ENCODE measurements at places on chromosomes 11 and 22.

GRCh38 chr11:107180236-107180635 lies 162.0 kb upstream of the GUCY1A2 start:
- DNase-seq = no peak

DNA sequence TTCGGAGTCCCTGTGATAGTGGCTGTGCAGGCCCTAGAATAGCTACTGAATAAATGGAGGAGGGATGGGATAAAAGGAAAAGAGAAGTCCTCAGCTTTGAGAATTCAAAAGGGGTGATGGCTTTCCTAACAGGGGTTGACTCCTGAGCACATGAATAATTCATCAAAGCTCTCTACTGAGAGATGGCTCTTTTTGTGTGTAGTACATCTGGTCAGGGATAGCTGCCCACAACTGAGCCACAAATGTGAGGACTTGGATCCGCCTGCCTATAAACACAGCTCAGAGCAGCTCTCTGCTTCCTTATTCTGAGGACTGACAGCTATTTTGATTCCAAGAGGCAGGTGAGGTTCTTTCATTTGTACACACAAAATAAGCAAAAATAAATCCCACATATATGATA lies 82.3 kb downstream of the USP35 start:
- no peak for DNase-seq

GRCh38 chr11:118615976-118616371 lies 8.6 kb downstream of the PHLDB1 start:
- DNase-seq = no peak

GRCh38 chr11:119643212-119643875 lies 85.7 kb downstream of the NECTIN1 start:
- DNase-seq = no peak

DNA sequence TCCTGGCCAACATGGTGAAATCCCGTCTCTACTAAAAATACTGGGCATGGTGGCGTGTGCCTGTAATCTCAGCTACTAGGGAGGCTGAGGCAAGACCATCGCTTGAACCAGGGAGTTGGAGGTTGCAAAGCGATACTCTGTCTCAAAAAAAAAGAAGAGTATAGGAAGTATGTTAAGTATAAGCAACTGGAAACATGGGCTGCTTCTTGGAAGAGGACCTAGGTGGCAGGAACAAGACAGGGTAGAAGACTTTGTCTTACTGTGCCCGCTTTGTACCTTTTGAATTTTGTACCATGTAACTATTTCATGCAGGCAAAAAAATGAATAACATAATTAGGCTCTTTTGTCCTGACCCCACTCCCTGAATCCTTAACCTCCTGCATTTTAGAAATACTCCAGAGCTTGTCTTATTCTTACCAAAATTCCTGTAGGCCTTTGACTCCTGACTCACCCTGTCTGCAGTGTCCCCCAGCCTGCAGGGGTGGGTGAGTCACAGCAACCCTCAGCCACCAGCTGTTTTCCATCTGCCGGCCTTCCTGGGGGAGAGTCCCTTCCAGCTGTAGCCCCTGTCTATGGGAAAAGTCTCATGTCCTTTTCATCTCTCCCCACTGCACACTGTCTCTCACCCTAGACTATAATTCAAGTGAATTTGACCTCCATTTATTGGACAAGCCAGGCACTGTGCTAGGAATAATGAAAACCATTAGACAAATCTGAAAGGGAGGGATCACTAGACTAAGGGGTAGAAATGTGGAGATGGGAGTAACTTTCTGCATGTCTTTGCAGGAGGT lies 41.8 kb downstream of the TXN2 start:
- peak; percentile 34 for DNase-seq

GRCh38 chr11:13189561-13190426 lies 87.8 kb upstream of the BMAL1 start:
- DNase-seq = no peak

Data from stimulated activated CD8-positive, alpha-beta memory T cell treated with anti-CD3 and anti-CD28 coated beads, Interleukin-7, amount 100 ng/mL, for 4 hours (primary cell).